Hematopoietic multipotent progenitor cell treated with erythropoietin and hydrocortisone succinate and interleukin-3 and kit ligand, for 15 days (in vitro differentiated cells): ENCODE measurements at places on chromosomes 6 and 20.

DNA sequence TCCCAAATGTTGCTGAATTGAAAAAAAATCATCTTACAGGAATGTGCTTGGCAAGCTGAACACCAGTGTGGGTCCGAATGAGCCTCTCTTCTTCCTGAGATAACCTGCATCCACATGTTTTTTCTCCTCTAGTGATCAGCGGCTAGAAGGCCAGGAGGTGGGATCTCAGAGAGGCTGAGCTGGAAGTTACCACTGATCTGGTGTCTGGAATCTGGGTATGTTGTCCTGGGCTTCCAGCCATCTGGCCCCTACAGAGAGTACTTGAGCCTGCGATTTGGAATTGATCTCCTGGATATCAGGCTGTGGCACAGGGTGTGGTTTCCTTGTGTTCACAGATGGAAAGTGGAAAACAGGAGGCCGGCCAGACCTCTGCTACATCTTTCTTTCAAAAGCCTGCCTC lies 35.9 kb downstream of the SULF2 start:
- no peak for DNase-seq

- DNase-seq: no peak
Measured at GRCh38 chr6:42889815-42890214, 10.4 kb downstream of the RPL7L1 start.

- DNase-seq: no peak
Measured at GRCh38 chr6:4986999-4987398, 16.8 kb downstream of the RPP40 start.

- no peak for DNase-seq
Measured at GRCh38 chr20:11222243-11222642, 548.4 kb upstream of the JAG1 start.

- no peak for DNase-seq
Measured at GRCh38 chr6:13931797-13932402, 7.1 kb downstream of the RNF182 start.

- no peak for DNase-seq
Measured at GRCh38 chr6:10305790-10306415, 109.0 kb downstream of the TFAP2A start.

- peak; percentile 18 for DNase-seq
Measured at GRCh38 chr20:33169176-33169794, 1.3 kb downstream of the BPIFA2 start.

DNA sequence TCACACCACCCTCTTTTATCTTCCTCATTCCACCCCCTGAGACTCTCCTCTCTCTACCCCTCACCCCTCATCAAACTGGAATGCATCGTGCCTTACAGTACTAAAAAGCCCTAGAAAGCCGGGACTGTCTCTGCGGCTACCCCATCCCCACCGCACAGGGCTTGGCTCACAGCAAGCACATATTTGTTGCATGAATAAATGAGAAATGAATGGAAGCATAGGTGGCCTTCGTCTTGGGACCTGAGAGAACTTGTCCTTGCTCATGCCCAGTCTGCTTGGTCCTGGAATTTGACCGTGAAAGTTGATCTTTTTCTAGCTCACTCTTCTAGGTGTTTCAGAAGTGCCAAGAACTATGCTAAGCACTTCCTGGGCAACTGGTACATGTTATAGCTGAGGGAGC lies 53.3 kb downstream of the APCDD1L start:
- DNase-seq: no peak

DNA sequence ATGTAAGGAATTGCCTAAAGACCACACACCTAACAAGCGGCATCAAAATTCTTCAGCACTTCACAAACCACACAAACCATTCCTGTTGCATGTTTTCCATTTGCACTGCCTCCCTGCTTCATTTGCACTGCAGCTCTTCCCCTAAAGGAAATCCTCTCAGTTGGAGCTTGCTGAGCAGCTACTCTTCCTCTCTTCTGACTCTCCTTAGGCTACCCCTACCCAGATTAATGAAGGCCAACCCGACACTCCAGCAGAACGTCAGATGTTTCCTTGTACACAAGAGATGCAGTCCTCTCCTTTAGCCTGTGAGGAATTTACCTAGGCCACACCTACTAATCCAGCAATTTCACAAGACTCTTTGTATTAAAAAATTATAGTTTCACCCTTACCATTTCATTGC lies 8.1 kb downstream of the BEND6 start:
- no peak for DNase-seq

DNA sequence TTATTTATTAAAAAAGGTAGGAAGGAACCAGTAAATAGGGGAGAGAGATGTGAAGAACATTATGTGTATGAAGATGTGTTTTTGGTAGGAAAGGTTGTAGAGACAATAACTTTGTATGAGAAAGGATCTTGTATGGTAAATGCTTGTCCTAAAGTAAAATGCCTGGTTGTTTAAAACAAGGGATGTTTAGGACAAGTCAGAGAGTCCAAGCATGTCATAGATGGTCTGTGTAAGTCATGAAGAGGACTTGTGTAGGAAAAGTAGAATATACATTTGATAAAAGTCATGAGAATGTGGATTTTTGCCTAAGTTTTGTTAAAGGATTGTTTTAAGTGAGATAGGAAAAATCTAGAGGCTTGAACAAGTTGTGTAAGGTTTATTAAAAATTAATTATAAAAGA lies 325.1 kb downstream of the CDH26 start:
- DNase-seq: no peak

DNA sequence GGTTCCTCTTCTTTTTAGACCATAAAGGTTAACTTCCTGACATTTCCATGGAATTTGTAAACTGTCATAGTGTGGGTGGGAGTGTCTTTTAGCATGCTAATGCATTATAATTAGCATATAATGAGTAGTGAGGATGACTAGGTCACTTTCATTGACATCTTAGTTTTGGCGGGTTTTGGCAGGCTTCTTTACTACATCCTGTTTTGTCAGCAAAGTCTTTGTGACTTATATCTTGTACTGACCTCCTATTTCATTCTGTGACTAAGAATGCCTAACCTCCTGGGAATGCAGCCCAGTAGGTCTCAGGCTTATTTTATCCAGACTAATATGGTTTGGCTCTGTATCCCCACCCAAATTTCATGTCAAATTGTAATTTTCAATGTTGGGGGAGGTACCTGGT lies 149.6 kb upstream of the SYNCRIP start:
- DNase-seq: no peak

GRCh38 chr6:46323312-46323965 lies 152.7 kb upstream of the ENPP5 start:
- DNase-seq: no peak

- DNase-seq: no peak
Measured at GRCh38 chr6:149045404-149045803, 272.1 kb upstream of the TAB2 start.

DNA sequence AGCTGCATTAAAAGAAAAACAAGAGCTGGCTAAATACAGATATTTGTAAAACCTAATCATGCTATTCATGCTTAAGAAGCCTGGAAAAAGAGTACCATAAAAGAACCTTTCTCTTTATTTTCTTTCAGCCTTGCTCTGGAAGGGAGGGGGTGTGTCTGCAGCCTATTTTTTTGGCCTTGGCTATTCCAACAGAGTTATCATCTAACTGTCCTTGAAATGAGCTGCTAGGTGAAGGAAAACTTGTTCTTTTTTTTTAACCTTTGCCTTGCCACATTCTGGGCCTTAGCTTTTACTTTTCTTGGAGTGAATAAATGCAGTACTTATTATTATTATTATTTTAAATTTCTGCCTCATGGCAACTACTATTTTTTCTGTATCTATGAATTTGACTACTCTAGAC lies 224.9 kb upstream of the SYNCRIP start:
- no peak for DNase-seq

GRCh38 chr20:61776491-61777075 lies 289.1 kb downstream of the TAF4 start:
- no peak for DNase-seq

DNA sequence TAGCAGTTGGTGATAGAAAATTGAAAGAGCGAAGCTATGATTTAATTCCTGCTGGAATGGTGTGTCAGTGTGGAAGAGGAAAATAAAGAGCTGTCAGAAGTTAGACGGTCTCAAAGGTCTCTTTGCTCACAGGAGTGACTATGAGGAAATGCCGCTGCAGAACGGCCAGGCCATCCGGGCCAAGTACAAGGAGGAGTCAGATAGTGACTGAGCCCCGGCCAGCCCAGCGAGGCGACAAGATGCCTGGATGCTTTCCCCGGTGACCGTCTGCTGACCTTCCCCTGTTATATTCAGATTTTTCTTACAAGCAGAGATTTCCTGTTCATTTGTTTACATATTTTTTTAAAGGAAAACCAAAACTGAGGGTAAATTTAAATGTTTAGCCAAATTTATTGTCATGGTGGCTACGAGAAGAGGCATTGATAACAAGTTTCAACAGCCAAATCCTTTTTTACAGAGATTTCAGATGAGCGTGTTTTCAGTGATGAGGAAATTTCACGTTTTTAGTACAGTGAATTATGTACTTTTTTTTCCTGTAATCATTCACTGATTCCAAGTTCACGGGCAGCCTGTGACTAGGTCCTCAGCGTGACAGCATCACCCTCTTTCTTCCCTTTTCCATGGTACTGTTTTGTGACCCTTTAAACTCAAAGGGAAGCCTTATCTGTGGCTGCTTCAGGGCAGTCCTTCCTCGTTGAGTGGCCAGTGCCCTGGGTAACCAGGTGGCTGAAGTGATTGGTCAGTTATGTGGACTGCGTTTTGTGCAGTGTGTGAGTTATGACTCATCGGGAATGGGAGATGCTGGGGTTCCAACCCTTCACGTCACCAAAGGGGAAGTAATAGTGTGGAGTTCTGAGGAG lies 12.6 kb downstream of the DYNLT1 start:
- DNase-seq: no peak

DNA sequence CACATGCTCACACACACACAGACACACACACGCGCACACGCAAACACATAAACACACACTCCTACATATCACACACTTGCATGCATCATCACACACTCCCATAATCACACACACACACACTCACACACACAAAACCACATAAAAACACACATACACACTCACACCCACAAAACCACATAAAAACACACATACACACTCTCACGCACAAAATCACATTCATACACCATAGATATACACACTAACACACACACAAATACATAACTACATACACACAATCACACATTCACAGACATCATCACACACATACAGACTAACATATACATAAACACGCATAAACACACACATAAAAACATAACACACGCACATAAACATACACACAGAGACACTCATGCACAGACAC lies 57.8 kb upstream of the QKI start:
- DNase-seq: no peak

- no peak for DNase-seq
Measured at GRCh38 chr20:18436847-18437246, 30.0 kb downstream of the DZANK1 start.

DNA sequence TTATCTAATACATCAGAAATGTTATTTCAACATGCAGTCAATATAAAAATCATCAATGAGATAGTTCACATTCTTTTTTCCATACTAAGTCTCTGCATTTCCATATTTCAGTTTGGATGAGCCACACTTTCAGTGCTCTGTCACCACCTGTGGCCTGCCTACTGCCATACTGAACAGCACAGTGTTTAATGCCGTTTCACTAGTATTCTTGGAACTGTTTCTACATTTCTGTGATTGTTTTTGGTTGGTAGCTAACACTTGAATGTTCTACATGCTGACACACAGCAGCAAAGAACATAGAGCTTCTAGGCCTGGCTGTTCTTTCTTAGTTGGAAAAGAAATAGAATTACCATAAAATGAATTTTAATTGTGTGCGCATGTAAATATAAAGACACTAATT lies 61.4 kb upstream of the KIF25 start:
- DNase-seq: no peak

DNA sequence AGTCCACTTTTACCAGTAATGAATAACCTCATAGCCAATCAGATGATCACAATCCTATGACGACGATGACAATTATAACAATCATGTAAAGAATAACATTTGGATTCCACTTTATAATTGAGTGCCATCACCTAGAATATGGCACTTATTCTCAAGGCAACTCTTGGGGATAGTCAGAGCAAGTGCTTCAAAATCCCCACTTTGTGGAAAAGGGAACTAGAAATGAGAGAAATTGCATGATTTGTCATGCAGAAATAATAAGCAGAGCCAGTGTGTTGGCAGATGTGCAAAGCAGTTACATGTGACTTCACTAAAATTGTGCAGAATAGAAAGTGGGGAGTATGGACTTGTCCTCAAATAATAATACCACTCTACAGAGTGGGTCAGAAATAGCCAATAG lies 41.3 kb downstream of the FRK start:
- no peak for DNase-seq

- no peak for DNase-seq
Measured at GRCh38 chr6:63491119-63491518, 81.2 kb upstream of the LOC128125822 start.

DNA sequence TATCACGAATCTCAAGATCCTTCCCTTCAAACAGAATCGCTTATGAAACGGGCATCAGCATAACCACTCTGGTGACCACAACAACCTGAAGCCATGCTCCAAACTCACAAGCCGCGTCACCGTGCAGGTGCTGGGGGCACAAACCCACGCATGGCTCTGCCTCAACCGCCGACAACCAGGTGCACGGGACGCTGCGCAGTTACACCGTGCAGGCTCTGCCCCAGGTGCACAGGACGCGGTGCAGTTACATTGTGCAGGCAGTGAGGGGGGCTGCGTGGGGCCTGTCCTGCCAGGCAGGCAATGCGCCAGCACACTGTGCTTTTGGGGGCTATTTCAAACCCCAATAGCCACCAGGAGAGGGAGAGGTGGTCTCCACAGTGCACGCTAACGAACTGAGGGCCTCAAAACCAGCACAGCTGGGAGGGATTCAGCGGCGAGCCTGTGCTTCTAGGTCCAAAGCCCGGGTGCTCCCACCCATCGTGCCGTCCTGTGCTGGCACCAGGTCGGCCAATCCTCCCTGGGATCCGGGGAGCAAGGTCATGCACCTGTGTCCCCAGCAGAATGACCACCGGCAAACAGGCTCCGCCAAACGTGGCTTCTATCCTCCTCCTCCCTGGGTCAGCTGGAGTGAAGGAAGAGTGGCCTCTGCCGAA lies 35.8 kb downstream of the ZBTB46 start:
- no peak for DNase-seq

- no peak for DNase-seq
Measured at GRCh38 chr20:53921443-53921973, 148.9 kb downstream of the BCAS1 start.

- DNase-seq: no peak
Measured at GRCh38 chr6:95292011-95292410, 285.3 kb upstream of the MANEA start.
